Eye (tissue), 1 donor: ENCODE measurements at places on chromosomes 7 and 10.
A peak's percentile ranks its signal among the peaks of the same experiment; 100 is the strongest.

GRCh38 chr7:82268632-82269031, 174.9 kb downstream of the CACNA2D1 start:
- DNase-seq, result no peak

DNA sequence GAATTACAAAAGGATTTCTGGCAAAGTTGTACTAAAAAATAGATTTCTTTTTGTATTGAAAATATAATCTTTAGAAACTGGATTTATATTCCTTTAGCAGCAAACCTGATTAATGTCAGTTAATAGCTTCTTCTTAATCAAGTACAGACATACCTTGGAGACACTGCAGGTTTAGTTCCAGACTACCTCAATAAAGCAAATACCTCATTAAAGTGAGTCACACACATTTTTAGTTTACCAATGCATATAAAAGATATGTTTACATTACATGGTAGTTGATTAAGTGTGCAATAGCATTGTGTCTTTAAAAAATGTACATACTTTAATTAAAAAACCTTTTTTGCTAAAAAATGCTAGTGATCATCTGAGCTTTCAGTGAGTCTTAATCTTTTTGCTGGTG, 215.0 kb downstream of the BICC1 start:
- no peak for DNase-seq

DNA sequence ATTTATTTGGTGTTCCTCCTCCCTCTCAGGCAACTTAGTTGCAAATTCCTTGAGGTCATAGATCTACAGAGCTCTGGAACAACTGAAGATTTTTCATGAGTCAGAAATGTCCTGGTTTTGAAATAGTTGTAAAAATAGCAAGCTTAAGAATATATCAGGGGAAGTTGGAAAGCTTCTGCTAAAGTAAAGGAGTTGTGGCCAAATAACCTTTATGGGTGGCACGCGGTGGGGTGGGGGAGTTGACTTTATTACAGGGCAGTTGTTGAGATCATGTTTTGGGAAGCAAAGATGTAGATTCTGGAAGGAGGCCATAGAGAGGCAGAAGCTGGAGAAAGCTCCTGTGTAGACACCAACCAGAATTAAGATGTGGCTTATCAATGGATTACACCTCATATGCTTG, 326.0 kb upstream of the MTPN start:
- no peak for DNase-seq

GRCh38 chr10:131079314-131079713, 232.2 kb downstream of the TCERG1L start:
- DNase-seq, result no peak

DNA sequence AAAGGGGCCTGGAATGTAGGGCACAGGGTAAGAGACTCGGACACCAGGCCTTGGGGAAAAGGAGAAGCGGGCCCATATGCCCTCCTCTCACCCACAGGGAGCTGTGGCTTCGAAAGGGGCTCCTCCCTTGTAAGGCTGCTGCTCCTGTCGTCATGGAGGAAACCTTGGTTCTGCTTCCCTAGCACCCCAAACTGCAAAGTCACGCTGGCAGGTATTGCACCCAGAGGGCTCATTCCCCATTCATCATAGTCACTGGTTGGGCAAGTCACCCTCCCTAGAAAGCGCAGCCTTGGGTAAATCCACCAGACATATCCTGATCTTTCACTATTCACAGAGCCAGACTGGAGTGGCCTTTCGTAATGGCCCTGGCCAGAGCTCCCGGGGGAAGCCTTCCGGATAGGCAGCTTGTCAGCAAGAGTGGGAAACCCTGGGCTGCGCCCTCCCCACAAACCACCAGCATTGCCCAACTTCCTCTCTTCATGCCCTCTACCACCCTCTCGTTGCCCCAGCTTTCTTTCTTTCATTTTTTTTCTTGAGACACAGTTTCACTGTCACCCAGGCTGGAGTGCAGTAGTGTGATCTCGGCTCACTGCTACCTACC, 121.0 kb downstream of the HIP1 start:
- no peak for DNase-seq

GRCh38 chr7:139041378-139042085, 5.7 kb upstream of the ZC3HAV1L start:
- DNase-seq, result peak; percentile 29

GRCh38 chr10:110486680-110487410, 10.9 kb upstream of the DUSP5 start:
- DNase-seq, result no peak

DNA sequence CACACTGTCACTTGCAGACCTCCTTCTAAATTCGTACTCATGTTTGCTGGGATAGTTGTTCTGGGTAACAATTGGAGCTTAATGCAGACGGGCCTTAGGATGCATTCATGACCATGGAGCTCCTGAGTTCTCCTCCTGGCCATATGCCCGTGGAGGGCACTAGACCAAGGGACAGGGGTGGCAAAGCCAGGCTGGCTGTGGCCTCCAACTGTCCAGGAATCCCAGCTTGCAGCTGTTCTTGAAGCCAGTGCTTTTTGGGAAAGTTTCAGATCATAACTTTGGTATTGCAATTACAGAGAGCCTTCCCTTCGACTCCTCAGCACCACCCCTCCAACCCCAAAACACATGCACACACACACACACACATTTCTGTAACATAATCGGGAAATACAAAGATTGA, 30.6 kb downstream of the ANTXRL start:
- DNase-seq, result no peak

DNA sequence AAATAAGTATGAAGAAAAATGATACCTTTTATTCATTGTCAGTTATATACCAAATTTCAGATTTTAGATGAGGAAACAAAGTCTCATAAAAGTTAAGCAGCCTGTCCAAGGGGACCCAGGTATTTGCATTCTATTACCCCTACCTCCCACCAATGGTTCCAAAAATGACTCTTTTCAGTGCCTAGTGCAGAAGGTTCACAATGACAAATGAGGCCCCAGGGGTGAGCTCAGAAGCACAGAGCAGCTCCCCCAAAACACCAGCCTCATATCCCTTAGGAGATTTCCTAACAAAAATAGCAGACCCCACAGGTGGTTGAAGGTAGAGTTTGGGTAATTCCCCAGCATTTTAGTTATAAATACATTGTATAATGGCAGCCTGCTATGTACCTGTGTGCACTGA, 168.6 kb downstream of the REEP3 start:
- no peak for DNase-seq

DNA sequence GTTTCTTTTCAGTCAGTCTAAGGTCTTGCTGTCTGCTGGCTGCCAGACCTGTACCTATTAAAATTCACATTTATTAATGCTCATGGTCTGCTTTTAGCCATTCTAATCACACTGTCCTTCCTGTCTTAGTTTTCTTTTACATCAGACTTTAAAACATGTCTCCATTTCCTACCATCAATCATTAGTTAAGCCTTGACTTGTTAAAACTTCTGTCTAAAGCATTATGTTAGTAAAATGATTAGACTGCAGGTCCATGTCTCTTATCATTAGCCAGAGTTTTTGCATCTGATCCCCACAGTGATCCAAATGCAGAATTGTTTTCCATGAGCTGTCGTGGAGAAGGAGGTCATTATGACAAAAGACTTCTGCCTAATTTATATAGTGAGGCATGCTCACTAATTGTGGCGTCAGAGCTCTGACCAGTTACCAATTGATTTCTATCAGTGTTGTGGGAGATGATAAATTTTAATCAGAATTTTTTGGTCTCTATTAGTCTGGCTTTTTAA, 226.5 kb downstream of the DKK1 start:
- DNase-seq, result peak; percentile 36

DNA sequence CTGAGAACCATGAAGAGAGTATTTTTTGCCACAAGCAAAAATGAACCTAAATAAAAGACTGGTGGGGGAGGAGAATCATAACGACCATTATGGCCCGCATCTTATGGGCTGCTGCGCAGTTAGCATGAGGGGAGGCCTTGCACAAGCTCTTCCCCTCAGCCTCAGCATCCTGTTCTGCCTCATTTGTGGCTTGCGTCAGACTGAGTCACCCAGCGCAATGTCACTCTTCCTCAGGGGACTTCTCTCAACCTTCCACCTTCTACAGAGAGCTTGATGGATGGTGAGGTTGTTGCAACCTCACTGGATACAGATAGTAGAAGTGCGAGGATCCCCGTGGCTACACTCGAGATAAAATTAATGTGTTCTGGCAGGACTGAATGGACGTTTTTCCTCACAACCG, 16.8 kb upstream of the GPR15LG start:
- peak; percentile 30 for DNase-seq

DNA sequence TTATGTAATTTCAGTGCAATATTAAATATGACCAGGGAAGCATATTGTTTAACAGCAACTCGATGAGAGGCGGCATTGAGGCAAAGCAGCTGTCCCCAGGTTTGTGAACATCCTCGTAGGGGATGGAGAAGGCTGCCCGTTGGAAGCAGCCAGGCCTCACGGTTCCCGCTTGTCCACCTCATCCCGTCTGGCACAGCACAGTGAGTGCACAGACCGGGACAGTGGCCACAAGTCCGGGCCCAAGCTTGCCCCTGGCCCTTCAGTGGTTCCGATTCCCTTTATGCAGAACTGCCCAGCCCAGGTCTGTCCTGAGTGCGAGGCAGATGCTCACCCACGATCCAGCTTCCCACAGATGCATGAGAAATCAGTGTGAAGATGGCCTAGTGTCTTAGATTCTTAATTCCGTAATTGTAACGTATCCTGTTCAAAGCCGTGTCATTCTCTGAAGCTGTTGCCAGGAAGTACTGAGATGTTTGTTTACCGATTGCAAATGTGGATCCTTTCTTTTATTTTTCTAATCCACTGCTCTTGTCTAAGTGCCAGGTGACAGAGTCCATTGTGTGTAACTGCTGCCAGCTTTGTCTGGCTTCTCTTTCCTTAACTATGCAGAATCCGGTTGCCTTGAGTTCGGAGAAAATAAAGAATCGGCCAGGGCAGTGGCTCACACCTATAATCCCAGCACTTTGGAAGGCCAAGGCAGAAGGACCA, 35.5 kb downstream of the PFKP start:
- DNase-seq, result no peak

GRCh38 chr10:89813546-89813945, 112.2 kb downstream of the KIF20B start:
- DNase-seq, result no peak

DNA sequence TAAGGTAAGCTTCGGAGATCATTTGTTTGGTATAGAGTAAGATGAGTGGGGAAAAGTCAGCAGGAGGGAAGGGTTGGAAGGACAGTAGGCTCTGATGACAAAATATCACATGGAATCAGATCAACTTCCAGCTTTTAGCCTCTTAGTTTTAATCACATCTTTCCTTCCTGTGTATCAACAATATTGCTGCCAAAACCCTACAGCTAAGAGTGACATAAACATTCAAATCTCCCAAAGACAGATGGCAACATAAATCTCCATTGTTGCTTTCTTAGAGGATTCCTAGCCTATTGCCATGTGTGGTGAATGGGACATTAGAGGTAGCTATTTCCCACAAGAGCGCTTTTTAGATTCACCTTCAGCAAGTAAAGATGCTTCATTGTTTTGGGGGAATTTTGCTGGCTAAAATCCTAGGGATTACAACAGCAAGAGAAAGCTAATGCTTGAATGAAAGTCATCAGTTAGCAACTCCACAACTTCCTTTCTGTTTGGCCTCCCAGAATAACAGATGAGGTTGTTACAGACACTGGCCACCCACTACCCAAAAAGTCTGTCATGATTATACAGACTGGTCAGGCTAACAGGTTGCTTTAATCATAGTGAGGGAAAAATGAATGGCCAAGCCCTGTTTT, 35.2 kb upstream of the FZD1 start:
- no peak for DNase-seq

GRCh38 chr7:150631866-150632864, at the start of gene GIMAP6:
TSS of gene GIMAP6 (minus strand) at chr7:150632385. CDS start at chr7:150630142, 2,243 bp downstream.
- DNase-seq, result no peak

DNA sequence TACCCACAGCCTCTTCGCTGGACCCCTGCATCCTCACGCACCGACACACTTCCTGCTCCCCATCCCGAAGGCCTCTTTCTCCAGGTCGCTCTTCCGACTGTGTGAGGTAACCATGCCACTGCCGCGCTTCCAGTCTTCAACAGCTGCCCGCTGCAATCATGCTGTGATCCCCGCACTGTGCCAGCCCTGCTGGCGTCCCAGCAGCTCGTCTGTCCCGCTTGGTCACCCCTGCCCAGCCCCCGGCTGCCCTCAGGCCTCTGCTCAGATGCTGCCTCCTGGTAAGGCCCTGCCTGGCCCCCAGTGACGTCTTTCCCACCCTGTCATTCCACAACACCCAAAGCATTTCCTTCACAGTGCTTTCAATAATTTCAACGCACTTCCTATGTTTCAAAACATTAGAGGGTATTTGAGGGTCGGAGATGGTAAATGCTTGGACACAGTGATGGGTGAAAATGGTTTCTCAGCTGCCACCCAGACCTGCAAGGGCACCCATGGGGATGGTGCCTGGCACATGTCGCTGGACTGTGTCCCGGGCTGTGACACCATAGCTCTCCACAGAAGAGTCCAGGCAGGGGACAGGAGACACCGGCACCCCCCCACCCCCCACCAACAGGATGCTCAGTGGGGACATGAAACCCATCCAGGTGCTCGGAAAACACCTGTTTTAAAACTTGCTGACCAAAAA, 125.2 kb downstream of the MAD1L1 start:
- no peak for DNase-seq

DNA sequence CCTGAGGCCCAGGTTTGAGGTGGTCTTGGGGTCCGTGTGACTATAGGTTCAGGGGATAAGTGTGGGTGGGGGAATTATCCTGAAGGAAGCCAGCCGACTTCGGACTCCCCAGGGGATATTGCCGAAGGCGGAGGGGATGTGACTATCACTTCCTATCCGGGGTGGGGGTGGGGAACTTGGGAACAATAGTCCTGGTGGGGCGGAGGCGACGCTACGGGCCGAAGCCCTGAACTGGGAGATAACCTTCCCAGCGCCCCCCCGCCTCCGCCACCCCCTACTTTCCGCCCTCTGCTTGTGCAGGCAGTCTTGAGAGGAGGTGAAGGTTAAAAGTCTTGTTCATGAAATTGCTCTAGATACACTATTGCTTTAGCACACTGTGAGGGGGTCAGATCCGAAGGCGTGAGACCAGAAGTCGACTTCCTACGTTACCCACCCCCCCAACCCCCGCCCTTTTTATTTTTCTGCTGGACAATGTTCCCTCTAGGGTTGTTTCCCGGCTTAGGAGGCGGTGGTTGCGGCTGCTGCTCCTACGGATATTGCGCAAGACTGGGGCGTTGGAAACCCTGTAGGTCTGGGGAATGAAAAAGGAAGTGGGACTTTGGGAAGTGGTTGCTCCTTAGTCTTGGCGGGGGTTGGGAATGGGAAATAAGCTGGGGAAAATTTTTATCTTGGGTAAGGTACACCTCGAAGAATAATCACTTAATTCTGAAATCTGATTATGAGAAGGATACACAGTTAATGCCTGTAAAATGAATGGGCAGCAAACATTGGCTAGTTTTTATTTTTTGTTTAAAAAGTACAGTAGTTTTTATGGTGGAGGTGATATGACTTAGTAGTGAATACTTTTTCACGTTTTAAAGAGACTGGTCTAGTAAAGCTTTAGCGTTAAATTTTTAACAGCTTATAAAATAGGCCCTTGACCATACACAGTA, 1.5 kb downstream of the PTPN12 start:
- peak; percentile 87 for DNase-seq

GRCh38 chr7:374706-375311, 84.8 kb downstream of the FOXL3 start:
- no peak for DNase-seq

- DNase-seq, result peak; percentile 73
These were observed 101.9 kb upstream of the TNRC18 start for GRCh38 chr7:5525271-5526099.

GRCh38 chr7:52771177-52771576, 264.3 kb upstream of the POM121L12 start:
- no peak for DNase-seq
